ENCODE measurements at places on chromosomes 7 and 10. TPM values are rescaled to one million over a fixed set of nuclear protein-coding genes. Genes with fewer than 3 reads are reported as not detected.

ELAPOR2 gene
- 10.4 TPM for total RNA-seq

LDB3 gene
- not detected for total RNA-seq

VPS37D gene
- 0.76 TPM for total RNA-seq

GHRHR gene
- not detected for total RNA-seq

ASCC1 gene
- 14.6 TPM for total RNA-seq

C7orf57 gene
- 0.30 TPM for total RNA-seq

OR2A42 gene
- 0.07 TPM for total RNA-seq

STEAP1B gene
- 0.75 TPM for total RNA-seq

LRIT1 gene
- not detected for total RNA-seq

KCNIP2 gene
- 2.9 TPM for total RNA-seq

CYP2C8 gene
- 0.21 TPM for total RNA-seq

PRDX3 gene
- total RNA-seq, result 16.4 TPM

NPFFR1 gene
- not detected for total RNA-seq

CCDC172 gene
- not detected for total RNA-seq

GLCCI1 gene
- total RNA-seq, result 44.5 TPM

LOXL4 gene
- not detected for total RNA-seq

TMEM248 gene
- total RNA-seq, result 87.4 TPM

COL1A2 gene
- total RNA-seq, result not detected

NPVF gene
- total RNA-seq, result not detected

FOXI2 gene
- not detected for total RNA-seq

PRKCQ gene
- total RNA-seq, result 70.0 TPM

PNLIPRP1 gene
- not detected for total RNA-seq

FRMD4A gene
- 2.7 TPM for total RNA-seq

All from T-helper 17 cell (primary cell).